ENCODE measurements at places on chromosomes 7 and 10.

GRCh38 chr7:28573059-28573553 lies 160.8 kb downstream of the CREB5 start:
- H3K4me1 ChIP-seq = peaks cover 36% of the 10 kb centered on the region
- no peak overlapping the region for H3K27ac ChIP-seq
- no peak overlapping the region for H3K4me3 ChIP-seq
- no peaks in the 10 kb centered on the region for H3K36me3 ChIP-seq
- no peaks in the 10 kb centered on the region for H3K27me3 ChIP-seq
- no peak for DNase-seq

DNA sequence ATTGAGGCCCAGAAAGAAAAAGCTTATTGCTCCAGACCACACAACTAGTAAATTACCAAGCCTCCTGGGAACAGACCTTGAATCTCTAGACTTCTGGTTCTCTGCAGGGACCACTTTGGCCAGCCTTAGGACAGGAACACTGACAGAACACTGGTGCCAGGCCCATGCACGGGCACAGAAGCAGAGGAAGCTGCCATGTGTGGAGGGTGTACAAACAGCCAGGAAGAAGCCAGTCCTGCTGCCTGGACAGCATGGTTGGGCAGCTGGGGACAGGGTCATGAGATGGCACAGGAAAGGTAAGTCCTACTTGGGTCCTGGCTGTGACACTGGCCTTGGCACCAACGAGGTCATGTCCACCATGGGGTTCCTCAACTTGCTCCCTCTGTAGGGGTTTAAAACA lies 19.2 kb downstream of the MMRN2 start:
- DNase-seq = peak; percentile 7
- H3K27me3 ChIP-seq = no peaks in the 10 kb centered on the region
- no peak overlapping the region for H3K27ac ChIP-seq
- no peaks in the 10 kb centered on the region for H3K36me3 ChIP-seq

DNA sequence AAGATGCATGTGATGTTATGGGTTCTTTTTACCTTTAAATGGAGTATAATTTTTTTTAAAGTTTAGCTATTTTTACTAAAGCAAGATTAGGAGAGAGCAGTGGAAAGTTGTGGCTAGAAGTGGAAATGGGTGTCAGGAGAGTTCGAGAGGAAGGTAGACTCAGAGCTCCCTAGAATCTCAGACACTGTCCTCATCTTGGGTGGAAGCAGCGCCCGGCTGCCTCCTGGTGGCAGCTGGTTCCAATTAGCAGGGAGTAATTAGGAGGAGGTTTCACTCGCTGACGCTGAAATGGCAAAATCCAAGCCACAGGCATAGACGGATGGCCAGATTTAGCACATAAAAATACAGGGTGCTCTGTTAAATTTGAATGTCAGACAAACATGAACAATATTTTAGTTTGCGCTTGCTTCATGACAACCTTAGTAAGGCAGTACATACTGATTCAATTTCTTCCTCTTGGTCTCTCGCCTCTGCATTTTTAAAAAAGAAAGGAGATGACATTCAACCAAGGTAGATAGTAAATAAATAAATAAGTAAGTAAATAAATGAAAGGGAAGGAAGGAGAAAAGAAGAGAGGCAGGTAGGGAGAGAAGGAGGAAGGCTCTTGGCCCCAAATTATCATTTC lies 58.5 kb downstream of the LGI1 start:
- no peaks in the 10 kb centered on the region for H3K36me3 ChIP-seq
- DNase-seq = peak; percentile 62
- peaks cover 42% of the 10 kb centered on the region for H3K27me3 ChIP-seq
- H3K27ac ChIP-seq = no peak overlapping the region

DNA sequence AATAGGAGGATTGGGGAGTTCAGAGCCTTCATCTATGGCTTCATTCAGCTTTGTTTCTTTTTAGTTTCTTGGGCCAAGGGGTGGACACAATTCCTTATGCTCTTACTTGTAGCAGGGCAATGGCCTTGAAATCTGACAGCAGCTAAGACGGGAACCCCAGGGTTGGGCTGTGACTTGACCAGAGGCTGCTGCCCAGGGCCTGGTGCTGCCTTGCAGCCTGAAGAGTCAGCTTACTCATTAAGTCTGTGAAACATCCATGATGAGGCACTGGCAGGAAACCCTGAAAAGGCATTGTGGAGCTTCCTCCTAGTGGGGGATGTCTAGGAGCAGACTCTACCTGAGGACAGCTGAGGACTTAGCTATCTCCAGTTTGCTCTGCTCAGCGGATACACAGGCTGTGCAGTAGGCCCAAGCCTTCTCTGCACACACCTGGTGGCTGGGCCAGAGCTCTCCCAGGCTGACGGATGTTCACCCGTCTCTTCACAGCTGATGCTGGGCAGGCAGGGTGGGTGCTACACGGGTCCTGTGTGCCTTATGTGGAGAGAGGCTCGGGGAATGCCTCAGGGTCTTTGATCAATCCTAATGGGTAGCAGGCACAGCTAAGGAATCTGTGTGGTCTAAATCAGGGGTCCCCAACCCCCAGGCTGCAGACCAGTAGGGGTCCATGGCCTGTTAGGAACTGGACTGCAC lies 17.8 kb downstream of the CXCL12 start:
- H3K27me3 ChIP-seq = no peaks in the 10 kb centered on the region
- H3K27ac ChIP-seq = no peak overlapping the region
- no peak for DNase-seq
- no peak overlapping the region for H3K4me3 ChIP-seq
- peaks cover 82% of the 10 kb centered on the region for H3K4me1 ChIP-seq

- DNase-seq = no peak
- H3K36me3 ChIP-seq = no peaks in the 10 kb centered on the region
- no peak overlapping the region for H3K27ac ChIP-seq
- peaks cover 23% of the 10 kb centered on the region for H3K4me1 ChIP-seq
- H3K4me3 ChIP-seq = no peak overlapping the region
These were observed 126.9 kb downstream of the SDK1 start for GRCh38 chr7:3427957-3428356.

DNA sequence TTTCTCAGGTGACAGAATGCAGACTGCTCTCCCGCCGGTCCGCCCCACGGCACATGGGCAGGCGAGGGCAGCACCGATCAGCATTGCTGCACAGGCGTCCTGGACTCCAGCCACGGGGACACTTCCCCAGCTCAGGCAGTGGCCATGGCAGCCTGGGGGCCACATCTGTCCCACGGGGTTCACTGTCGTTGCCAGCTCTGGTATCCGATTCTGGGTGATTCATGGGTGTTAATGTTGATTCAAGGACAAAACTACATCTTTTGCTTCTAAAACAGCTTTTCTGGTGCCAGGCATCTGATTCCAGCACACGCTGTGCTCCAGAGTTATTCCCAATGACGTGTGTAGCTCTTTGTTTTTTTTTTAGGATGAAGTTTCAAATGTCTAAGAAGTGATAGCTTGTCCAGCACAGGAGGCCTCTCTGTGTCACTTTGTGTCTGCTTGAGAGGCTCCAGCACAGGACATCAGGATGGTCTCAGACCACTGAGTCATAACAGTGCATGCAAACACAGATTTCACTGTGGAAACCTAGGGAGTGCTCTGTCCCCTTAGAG lies 218.0 kb downstream of the WDR37 start:
- no peaks in the 10 kb centered on the region for H3K36me3 ChIP-seq
- peak overlapping the region; percentile 45 for H3K27ac ChIP-seq
- H3K4me3 ChIP-seq = no peak overlapping the region
- DNase-seq = no peak
- H3K4me1 ChIP-seq = peaks cover 10% of the 10 kb centered on the region
- peaks cover 11% of the 10 kb centered on the region for H3K27me3 ChIP-seq

GRCh38 chr10:73251683-73252444 lies 580 bp downstream of the MRPS16 start:
- peaks cover 30% of the 10 kb centered on the region for H3K36me3 ChIP-seq
- H3K4me1 ChIP-seq = peaks cover 28% of the 10 kb centered on the region
- no peaks in the 10 kb centered on the region for H3K27me3 ChIP-seq
- peak overlapping the region; percentile 98 for H3K27ac ChIP-seq

- H3K36me3 ChIP-seq = peaks cover 51% of the 10 kb centered on the region
- H3K27me3 ChIP-seq = no peaks in the 10 kb centered on the region
- DNase-seq = peak; percentile 22
- peak overlapping the region; percentile 70 for H3K27ac ChIP-seq
- H3K4me3 ChIP-seq = peak overlapping the region; percentile 94
These were observed 3.4 kb downstream of the KLF6 start for GRCh38 chr10:3781468-3782145.

GRCh38 chr10:61781969-61782403 lies 119.3 kb downstream of the CABCOCO1 start:
- H3K27ac ChIP-seq = no peak overlapping the region
- H3K36me3 ChIP-seq = no peaks in the 10 kb centered on the region
- H3K4me1 ChIP-seq = peaks cover 5% of the 10 kb centered on the region
- no peak overlapping the region for H3K4me3 ChIP-seq

DNA sequence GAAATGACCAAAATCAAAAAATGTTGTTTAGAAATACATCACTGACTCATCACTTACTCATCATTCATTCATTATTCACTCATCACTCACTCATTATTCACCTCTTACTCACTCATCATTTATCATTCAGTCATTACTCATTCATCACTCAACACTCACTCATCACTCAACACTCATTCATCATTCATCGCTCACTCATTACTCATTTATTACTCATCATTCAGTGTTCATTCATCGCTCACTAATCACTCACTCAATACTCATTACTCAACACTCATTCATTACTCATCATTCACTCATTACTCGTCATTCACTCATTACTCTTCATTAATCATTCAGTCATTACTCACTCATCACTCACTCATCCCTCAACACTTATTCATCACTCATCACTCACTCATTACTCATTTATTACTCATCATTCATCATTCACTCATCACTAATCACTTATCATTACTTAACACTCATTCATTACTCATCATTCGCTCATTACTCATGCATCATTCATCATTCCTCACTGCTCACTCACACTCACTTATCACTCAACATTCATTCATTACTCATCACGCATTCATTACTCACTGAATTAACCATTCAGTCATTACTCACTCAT lies 238.5 kb downstream of the ADARB2 start:
- H3K27me3 ChIP-seq = no peaks in the 10 kb centered on the region
- no peak for DNase-seq
- H3K4me3 ChIP-seq = no peak overlapping the region
- H3K4me1 ChIP-seq = peaks cover 8% of the 10 kb centered on the region
- H3K27ac ChIP-seq = no peak overlapping the region

GRCh38 chr10:17026686-17027485 lies 102.7 kb downstream of the CUBN start:
- no peak for DNase-seq
- H3K4me3 ChIP-seq = no peak overlapping the region
- H3K27ac ChIP-seq = no peak overlapping the region
- H3K27me3 ChIP-seq = no peaks in the 10 kb centered on the region

DNA sequence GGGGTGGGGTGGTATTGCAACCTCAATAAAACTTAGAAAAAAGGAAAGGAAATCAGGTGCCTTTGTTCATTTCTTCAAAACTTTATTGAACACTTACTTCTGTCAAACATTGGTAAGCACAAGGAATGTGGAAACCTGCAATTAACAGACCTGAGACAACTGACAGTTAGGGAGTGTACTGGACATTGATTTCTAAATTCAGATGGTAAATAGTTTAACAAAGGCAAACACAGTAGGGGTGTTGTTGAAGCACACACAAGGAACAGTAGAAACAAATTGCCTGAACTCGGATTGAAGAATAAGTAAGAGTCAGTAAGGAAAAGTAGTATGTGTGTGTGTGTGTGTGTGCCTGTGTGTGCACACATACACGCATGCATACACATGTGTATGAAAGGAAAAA lies 108.6 kb downstream of the CSTF2T start:
- peak overlapping the region; percentile 0 for H3K4me3 ChIP-seq
- no peak overlapping the region for H3K27ac ChIP-seq
- H3K4me1 ChIP-seq = peaks cover 35% of the 10 kb centered on the region
- H3K27me3 ChIP-seq = peaks cover 3% of the 10 kb centered on the region
- H3K36me3 ChIP-seq = no peaks in the 10 kb centered on the region
- DNase-seq = no peak

DNA sequence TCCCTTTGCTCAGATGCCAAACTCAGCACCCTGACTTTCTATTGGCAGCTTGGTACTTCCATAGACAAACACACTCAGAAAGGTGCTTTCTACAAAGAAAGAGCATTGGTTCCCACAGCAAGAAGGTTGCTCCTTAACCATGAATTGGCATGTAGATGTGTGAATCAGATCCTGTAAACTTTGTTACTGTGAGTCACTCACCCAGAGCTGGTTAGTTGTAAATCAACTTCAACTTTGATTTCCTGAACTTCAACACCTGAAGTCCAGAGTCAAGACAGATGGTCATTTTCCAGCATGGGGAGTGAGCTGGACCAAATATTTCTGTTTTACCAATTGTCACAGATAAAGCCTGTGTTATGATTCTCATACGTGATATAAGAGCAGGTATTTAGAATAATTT lies 797.2 kb downstream of the TNS3 start:
- H3K4me1 ChIP-seq = peaks cover 11% of the 10 kb centered on the region
- no peak for DNase-seq
- no peak overlapping the region for H3K4me3 ChIP-seq
- peaks cover 6% of the 10 kb centered on the region for H3K36me3 ChIP-seq
- no peaks in the 10 kb centered on the region for H3K27me3 ChIP-seq

DNA sequence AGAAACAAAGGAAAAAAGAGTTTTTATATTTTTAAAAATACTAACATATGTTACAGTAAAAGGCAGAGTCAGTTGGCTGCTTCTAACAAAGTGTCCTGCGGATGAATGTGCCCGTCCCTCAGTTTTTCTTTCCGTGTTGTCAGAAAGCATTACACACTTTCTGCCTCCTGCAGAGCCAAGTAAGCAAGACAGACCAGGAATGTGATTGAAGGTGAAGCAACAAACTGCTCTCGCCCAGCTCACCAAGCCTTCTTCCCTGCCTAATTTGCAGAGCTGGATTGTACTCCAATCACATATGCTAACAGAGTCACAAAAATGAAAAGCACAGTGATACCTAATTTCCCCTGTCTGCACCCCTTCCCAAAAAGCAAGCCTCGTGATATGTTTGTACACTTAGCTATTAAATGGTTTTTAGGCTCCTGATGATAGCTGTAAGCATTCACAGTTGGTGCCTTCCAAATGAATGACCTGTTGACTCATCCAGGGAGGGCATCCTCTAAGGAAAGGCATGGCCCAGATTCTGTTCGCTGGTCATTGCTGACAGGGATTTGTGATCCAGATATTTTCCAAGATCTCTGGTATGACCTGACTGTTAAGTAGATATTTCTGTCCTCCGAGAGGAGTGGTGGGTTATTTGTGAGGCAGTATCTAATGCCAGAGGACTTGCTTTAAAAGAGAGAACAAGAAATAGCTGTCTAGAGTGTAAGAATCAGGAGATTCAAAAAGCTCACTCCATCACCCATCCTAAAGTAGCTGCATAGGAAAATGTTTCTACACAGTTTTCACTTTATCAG lies 187.3 kb upstream of the PLXDC2 start:
- H3K27ac ChIP-seq = no peak overlapping the region
- H3K4me3 ChIP-seq = no peak overlapping the region
- H3K27me3 ChIP-seq = no peaks in the 10 kb centered on the region
- no peak for DNase-seq
- peaks cover 14% of the 10 kb centered on the region for H3K4me1 ChIP-seq

GRCh38 chr10:43925793-43926192 lies 277.1 kb upstream of the ZNF32 start:
- peaks cover 3% of the 10 kb centered on the region for H3K36me3 ChIP-seq
- no peak overlapping the region for H3K27ac ChIP-seq
- no peak overlapping the region for H3K4me3 ChIP-seq
- H3K27me3 ChIP-seq = peaks cover 5% of the 10 kb centered on the region
- DNase-seq = no peak

- H3K27ac ChIP-seq = no peak overlapping the region
- H3K4me3 ChIP-seq = no peak overlapping the region
- H3K36me3 ChIP-seq = no peaks in the 10 kb centered on the region
- H3K27me3 ChIP-seq = no peaks in the 10 kb centered on the region
- no peak for DNase-seq
- H3K4me1 ChIP-seq = no peaks in the 10 kb centered on the region
These were observed 68.7 kb downstream of the NEUROD6 start for GRCh38 chr7:31271641-31272405.

Measured in WTC11 (cell line).